ENCODE measurements at places on chromosomes 12 and 14.

DNA sequence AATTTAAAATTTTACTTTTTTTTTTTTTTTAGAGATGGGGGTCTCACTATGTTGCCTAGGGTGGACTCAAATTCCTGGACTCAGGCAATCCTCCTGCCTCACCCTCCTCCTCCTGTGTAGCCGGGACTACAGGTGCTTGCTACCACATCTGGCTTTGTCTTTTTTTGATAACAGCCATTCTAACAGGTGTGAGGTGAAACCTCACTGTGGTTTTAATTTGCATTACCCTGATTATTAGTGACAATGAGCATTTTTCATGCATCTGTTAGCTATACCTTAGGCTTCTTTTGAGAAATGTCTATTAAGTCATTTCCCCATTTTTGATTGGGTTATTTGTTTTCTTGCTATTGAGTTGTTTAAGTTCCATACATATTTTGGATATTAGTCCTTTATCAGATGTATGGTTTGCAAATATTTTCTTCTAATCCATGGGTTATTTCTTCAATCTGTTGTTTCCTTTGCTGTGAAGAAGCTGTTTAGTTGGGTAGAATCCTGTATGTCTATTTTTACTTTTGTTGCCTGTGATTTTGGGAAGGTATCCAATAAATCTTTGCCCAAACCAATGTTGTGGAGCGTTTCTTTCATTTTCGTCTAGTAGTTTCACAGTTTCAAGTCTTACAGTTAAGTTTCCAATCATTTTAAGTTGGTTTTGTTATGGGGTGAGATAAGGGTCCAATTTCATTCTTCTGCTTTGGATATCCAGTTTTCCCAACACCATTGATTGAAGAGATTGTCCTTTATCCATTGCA is 86.1 kb downstream of the MYF5 start:
- DNase-seq = no peak

DNA sequence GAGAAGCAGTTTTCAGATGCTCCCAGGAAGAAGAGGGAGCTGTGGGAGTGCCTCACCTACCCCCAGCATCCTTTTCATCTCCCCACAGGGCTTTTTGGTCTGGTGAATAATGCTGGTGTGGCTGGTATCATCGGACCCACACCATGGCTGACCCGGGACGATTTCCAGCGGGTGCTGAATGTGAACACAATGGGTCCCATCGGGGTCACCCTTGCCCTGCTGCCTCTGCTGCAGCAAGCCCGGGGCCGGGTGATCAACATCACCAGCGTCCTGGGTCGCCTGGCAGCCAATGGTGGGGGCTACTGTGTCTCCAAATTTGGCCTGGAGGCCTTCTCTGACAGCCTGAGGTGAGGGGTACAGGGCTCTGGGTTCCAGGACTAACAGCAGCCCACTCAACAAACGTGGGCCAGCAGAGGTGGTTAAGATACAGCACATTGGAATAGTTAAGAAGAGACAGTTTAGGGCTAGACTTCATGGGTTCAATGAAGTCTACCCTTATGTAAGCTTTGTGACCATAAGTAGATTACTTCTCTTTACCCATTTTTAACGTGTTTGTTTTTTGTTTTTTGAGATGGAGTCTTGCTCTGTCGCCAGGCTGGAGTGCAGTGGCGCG is 1.5 kb downstream of the RDH5 start:
- no peak for DNase-seq

GRCh38 chr12:68229956-68230355 is 4.3 kb upstream of the IL26 start:
- DNase-seq = no peak

- DNase-seq = no peak
Observed at GRCh38 chr12:50662116-50662510, 101.8 kb upstream of the ATF1 start.

DNA sequence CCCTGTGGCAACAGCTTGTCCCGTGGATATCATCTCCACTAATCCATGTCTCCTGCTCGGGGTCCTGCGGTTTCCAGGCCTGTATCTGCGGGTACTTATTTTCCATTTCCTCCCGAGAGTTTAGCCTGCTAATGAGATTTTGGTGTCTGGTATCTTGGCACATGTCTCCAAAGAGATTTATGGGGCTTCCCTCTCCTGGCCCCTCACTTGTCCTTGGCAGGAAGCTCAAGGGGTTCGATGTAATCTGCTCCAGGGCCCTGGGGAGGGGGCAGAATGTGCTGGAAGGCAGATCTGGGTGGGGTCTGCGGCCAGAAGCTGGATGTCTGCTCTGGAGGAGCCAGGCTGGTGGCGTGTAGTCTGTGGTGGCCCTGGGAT is 85.7 kb downstream of the KIF26A start:
- no peak for DNase-seq

- DNase-seq = no peak
Observed at GRCh38 chr12:62983594-62983993, 48.6 kb upstream of the PPM1H start.
